ENCODE measurements at places on chromosomes 2 and 18.
A peak's percentile ranks its signal among the peaks of the same experiment; 100 is the strongest.

GRCh38 chr2:144326825-144327224 is 193.1 kb downstream of the ZEB2 start:
- no peak for DNase-seq

DNA sequence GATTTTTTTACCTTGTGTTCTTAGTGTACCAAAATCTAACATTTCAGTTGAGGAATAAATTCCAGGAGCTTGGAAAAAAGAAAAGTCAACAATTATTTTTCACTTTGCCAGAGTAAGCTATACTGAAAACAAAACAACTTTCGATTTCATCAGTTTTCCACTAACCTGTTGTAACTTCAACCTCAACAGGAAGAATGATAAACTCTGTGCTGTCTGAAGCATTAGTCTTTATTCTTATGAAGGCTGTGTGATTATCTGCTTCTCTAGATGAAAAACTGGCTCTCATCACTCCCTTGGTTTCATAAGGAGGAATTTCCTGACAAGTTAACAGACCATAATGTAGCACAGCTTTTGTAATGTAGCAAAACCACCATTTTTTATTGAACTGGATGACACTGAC is 121.2 kb downstream of the ZAP70 start:
- DNase-seq = no peak

- no peak for DNase-seq
Measured at GRCh38 chr18:58069721-58070292, 25.8 kb downstream of the NEDD4L start.

- no peak for DNase-seq
Measured at GRCh38 chr2:233991196-233991595, 59.3 kb upstream of the SPP2 start.

GRCh38 chr2:239918749-239919148 is 106.4 kb downstream of the NDUFA10 start:
- no peak for DNase-seq

GRCh38 chr2:203681978-203682377 is 24.5 kb upstream of the CD28 start:
- no peak for DNase-seq

DNA sequence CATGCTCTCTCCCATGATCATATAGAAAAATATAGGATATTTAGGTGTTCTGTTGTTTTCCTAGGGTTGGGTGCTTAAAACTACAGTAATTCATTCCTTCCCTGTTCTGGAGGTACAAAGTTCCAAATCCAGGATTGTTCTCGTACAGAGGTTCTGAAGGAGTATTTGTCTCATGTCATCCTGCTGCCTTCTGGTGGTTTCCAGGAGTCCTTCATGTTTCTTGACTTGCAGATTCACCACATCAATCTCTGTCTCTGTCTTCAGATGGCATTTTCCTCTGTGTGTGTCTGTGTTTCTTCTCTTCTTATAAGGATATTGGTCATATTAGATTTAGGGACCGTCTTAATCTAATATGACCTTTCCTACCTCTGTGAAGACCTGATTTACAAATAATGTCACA is 397.9 kb downstream of the NYAP2 start:
- no peak for DNase-seq

- DNase-seq = no peak
Measured at GRCh38 chr18:51160646-51161045, 36.8 kb downstream of the MEX3C start.

GRCh38 chr2:160555420-160556071 is 61.9 kb upstream of the RBMS1 start:
- no peak for DNase-seq

GRCh38 chr2:49192036-49192435 is 37.7 kb upstream of the FSHR start:
- DNase-seq = no peak

DNA sequence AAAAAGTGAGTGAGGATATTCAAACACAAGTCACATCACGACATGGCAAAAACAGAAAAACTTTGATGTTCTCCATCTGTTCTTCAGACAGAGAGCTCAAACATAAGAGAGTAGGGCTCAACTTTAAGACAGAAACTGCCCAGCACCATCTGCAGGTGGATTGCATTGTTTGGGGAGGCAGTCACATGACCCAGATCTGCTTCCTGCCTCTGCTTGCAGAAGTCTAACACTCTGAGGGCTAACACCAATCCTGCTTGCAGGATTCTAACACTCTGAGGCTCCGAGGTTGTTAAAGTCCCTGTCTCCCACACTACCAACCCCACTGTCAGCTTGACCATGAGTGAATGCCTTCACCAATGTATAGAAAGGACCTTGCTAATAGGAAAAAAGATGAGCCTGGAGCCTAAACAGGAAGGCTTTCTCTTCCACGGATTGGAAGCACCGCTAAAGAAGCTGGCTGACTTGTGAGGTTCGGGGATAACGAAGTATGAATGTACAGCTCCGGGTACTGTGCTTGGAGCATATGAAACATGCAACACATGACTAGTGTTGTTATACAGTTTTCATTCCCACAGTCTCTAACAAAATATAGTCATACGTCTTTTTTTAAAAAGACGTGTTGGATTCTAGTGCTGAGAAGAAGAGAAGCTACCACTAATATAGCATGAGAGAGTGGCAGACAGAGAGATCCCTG is 176.6 kb upstream of the CREB1 start:
- DNase-seq = peak; percentile 16

DNA sequence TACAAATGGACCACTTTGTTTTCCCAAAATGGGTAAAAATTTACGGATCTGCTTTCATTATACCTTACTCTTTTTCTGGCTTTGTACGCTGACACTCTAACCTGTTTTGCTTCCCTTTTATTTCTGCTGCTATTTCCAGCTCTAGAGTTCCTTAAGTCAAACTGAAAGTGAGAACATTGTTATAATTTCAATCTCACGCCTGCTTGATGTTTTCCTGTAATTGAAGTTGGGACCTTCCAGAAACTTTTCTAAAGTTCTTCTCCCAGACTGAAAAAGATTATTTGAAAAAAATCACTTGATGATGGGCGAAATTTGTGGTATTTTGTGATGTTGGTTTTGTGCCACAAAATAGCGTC is 1.8 kb downstream of the GLS start:
- DNase-seq = no peak

DNA sequence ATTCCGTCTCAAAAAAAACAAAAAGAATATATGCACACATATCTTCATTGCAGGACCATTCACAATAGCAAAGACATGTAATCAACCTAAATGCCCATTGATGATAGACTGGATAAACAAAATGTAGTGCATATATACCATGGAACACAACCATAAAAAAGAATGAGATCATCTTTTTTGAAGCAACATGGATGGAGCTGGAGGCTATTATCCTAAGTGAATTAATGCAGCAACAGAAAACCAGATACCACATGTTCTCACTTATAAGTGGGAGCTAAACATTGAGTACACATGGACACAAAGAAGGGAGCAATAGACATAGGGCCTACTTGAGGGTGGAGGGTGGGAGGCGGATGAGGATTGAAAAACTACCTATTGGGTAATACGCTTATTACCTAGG is 8.8 kb downstream of the NT5C1B start:
- no peak for DNase-seq

GRCh38 chr2:12083081-12083581 is 336.7 kb downstream of the LPIN1 start:
- DNase-seq = no peak

DNA sequence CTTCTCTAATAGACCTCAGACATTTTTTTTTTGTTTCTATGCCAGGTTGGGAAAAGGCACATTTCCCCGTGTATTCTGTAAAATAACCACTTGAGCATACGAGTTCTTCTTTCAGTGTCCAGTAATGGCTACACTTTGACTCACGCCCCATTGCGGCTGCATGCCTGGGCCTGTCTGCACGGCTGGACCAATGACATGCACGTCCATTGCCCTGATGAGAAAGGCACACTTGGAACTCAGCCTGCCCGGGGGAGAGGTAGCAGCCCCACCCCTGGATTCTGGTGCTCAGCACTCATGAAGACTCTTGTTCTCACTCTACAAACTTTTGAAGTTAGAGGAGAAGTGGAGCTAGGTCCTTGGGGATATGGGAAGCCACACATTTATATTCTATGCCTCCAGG is 5.8 kb downstream of the PCARE start:
- DNase-seq = no peak

- DNase-seq = no peak
Measured at GRCh38 chr2:232354069-232354468, 24.5 kb upstream of the ALPP start.

DNA sequence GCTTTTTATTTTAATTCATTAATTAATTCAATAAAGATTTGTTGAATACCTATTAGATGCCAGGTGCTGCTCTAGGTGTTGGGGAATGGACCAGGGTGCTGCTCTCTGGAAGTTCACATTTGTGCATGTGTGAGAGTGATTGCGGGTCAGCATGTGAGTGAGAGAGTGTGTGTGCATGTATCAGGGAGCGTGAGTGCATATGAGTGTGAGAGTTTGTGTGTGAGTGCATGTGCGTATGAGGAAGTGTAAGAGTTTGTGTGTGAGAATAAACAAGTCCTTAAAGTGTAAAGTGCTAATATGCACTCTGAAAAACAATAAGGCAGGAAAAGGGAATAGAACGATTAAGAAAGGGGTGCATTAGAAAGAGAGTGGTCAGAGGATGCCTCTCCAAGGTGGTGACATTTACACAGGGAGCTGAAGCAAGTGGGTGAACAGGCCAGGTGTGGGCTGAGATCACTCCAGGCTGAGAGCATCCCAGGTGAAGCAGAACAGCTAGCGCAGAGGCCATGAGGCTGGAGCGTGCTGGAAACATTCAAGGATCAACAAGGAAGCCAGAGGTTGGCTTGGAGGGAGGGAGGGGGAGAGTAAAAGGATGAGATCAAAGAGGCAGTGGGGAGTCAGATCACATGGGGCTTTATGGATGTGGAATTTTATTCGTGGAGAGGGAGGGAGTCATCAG is 50.5 kb upstream of the SLC1A4 start:
- DNase-seq = no peak

- no peak for DNase-seq
Measured at GRCh38 chr18:21047126-21047525, 64.5 kb downstream of the ROCK1 start.

GRCh38 chr2:104249629-104250028 is 604.3 kb upstream of the POU3F3 start:
- DNase-seq = no peak

- DNase-seq = no peak
Measured at GRCh38 chr2:46430992-46431391, 48.4 kb upstream of the TMEM247 start.

DNA sequence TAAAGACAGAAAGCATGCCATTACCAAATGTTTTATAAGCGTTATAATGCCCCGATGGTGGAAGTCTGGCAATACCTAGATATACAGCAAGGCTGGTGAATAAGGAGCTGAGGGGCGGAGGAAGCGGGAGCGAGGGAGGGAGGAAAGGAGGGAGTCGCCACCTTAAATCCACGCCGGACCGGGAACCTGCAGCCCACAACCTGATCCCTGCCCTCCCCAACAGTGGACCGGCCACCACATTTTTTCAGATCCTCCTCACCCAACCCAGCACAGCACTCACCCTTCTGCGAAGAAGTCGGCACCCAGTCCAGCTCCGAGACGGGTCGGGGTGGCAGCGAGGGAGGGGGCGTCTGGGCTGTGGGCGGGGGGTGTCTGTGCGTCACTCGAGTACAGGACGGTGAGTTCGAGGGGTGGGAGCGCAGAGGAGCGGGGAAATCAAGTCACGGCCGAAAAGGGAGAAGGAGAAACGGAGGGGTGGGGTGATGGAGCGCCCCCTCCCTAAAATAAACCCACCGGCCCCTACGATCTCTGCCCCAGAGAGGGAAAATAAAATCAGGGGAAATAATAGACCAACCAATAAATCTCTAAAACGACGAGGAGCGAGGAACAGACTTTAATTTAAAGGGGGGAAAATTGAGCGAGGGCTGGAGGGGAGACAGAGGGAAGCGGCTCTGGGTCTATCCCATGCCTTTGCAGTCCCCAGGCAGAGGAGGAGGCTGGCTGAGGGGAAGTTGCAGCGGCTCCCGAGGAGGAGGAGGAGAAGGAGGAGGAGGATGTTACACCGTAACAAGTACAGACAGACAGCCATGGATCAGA is 96.5 kb upstream of the SERTAD2 start:
- no peak for DNase-seq

GRCh38 chr2:23400703-23401102 is 15.7 kb downstream of the KLHL29 start:
- no peak for DNase-seq

DNA sequence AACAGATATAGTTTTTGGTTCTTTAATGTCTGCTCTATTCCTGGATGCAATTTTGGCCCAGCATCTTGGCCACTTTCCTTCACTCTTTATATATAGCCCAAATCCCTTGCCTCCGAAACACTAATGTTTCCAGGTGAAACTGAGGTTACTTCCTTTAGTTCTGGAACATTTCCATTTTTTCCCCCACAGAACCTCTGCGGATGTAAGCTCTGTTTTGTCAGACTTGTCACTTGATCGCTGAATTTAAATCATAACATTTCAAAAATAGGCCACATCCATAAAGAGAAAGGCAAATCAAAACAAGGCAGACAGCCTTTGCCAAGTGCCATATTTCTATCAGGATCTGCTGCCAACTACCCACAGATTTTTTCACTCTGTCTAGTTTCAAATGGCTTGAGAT is 115.1 kb downstream of the ANKRD44 start:
- DNase-seq = no peak

- DNase-seq = no peak
Measured at GRCh38 chr2:74831693-74832530, 2.0 kb upstream of the HK2 start.

DNA sequence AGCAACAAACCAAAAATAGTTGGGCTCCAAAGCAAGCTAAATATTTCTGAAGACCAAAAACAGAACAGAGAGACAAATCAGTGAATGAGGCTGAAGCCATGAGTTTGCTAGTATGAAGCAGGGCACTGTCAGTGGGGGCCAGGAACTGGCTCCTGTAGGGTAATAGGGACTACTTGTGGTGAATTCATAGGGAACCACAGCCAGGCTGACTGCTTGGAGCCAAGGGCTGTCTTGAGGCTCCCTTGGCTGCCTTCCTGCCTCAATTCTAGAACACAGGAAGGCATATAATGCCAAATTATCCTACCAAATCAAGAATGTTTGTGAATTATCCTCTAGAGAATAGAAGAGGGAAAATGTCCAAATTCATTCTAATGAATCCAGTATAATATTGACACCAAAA is 406.0 kb downstream of the CCDC85A start:
- no peak for DNase-seq

DNA sequence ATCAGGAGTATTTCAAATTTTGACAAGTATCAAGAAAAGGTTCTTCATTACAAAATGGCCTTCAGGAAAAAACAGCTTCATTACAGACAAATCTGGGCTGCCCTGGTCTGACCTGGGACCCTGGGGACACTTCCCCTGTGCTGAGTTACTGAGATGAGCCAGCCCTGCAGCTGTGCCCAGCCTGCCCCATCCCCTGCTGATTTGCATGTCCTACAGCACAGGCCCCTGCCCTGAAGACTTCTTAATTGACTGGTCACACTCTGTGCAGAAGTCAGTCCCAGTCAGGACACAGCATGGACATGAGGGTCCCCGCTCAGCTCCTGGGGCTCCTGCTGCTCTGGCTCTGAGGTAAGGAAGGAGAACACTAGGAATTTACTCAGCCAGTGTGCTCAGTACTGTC is 235.1 kb downstream of the ANKRD36B start:
- DNase-seq = no peak

DNA sequence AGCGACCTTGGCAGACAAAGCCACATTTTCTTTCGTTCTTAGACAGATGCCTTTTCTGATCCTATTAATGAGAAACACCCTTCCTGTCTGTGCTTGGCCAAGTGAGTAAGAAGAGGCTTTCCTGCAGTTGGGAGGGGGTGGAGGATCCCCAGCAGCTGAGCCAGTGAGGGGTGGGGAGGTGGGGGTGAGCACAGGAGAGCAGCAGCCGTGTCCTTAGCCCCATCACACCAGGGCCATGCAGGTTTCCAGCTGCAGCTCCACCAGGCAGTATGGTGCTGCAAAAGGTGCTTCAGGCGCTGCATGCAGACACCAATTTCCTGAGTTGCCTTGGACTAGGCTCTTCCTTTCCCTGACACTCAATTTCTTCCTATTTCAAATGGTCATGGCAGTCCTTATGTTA is 123.3 kb upstream of the SIX2 start:
- no peak for DNase-seq

Measured in NCI-H524 treated with DMSO at 0.1 percent for 48 hours (cell line).